ENCODE measurements at places on chromosomes 1 and 21.

DNA sequence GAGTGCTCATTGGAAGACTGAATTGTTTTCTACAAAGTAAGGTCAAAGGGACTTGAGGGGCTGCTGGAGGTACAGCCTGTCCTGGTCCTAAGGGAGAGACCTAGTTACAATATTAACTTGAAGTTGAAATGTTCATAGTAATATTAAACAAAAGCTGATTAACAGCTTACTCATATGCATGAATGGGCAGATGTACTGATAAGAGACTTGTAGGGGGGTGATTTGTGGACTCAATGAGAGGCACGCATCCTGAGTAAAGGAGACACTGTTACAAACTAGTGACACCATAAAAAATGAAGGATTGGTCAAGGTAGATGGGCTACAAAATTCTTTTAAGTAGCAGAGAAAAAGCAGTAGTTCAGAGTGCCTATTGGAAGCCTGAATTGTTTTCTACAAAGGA is 2.7 kb downstream of the HSD11B1 start:
- DNase-seq = no peak

DNA sequence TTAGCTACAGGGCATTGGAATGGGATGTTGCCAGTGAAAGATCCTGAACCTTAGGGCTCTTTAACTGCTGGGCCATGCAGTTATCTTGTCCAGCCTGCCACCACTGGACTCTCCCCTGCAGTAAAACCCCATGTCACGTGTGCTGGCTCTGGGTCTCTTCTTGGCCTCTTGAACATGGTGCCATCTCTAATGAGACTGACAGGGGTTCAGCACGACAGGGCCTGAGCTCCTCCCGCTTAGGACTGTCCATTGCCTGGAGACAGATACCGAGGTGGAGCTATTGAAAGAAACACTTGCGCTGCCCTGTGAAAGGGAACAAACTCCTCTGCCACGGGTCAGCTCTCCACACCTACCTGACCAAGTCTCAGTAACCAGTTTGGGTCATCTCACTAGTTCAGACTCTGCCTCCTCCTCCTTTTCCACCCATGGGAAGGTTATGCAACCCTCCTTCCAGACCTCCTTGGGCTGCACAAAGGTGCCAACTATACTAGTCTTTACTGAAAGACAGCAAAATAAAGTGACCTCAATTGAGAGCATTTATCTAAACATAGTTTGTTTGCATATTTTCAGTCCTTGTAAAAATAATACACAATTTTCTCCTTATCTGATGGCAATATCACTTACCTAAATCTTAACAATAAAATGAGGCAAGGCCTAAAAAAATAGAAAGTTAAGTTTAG is 66.0 kb downstream of the GNG12 start:
- DNase-seq = no peak

- DNase-seq = peak; percentile 23
Measured at GRCh38 chr1:207698822-207699483, 52.9 kb upstream of the CD46 start.

GRCh38 chr1:213997038-213997771 is 9.4 kb downstream of the PROX1 start:
- no peak for DNase-seq

DNA sequence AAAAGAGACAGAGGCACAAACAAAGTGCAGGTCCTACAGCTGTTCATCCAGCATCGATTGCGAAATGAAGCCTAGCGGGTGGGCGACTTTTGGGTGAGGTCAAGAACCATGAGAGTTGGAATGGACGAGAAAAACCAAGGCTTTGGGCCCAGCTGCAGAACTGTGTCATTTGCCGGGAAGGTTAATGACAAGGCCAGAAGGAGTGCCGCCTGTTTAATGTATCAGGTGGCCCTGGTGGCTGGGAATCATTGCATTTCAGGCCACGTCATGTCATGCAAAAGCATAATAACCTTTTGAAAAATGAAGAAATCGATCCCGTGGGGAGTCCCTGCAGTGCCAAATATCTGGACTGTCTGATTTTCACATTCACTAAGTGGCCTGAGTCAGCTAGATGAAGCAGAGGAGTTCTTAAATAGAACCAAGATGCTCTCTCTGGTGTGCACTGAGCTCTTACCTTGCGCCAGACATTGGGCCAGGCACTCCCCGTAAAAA is 8.1 kb upstream of the RCC2 start:
- no peak for DNase-seq

- DNase-seq = no peak
Measured at GRCh38 chr1:164855716-164856329, 296.8 kb downstream of the PBX1 start.

DNA sequence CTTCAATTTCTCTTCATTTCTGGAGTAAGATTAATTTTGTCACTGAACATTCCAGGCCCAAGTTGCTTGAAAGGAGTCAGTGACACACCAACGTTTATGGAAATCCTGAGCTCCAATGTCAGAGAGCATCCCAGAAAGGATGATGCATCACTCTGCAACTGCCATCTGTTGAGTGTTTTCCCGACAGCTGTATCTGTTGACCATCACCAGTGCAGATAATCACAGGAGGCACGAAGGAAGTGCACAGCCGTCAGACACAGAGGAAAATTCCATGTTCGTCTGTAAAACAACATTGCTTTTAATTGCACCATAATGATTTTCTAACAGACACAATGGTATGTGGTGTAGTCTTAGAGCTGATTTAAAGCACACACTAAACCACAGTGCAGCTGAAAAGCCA is 376.7 kb upstream of the ADGRL2 start:
- DNase-seq = no peak

GRCh38 chr1:83882906-83883305 is 116.0 kb downstream of the TTLL7 start:
- DNase-seq = no peak

DNA sequence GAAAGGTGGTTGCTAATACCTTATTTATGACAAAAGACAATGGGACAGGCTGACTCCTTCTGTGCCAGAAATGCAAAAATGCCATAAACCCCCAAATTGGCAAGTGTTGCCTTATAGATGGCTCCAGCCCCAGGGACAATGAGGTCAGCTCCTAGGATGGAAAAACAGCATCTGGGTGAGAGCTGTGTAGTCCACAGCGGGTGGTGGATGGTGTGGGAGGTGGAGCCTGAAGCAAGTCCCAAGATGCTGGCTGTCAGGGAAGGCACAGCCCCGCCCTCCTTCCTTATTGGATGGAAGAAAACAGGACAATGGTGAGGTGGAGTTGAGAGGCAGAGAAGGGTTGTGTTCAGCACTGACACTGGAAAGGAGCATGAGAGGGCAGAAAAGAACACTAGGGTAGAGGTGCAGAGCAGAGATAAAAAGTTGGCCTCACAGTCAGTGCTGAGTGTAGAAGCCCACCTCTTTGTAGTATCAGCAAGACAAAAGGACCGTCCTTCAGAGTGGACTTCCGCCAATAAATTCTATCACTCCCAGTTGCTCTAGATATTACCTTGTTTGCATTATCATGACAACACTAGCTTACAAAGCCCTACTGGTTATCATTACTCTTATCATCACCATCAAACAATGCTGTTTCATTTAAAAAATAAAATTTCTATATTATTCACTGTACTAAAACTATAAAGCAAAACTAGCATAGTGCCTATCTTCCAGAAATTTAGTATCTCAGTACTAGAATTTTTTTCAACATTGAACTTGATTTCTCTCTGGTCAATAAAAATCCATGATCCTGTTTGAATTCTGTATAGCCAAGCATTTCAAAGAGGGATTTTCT is 3.7 kb upstream of the SDE2 start:
- DNase-seq = no peak

GRCh38 chr1:28441674-28442073 is 64.2 kb upstream of the RCC1 start:
- DNase-seq = no peak

DNA sequence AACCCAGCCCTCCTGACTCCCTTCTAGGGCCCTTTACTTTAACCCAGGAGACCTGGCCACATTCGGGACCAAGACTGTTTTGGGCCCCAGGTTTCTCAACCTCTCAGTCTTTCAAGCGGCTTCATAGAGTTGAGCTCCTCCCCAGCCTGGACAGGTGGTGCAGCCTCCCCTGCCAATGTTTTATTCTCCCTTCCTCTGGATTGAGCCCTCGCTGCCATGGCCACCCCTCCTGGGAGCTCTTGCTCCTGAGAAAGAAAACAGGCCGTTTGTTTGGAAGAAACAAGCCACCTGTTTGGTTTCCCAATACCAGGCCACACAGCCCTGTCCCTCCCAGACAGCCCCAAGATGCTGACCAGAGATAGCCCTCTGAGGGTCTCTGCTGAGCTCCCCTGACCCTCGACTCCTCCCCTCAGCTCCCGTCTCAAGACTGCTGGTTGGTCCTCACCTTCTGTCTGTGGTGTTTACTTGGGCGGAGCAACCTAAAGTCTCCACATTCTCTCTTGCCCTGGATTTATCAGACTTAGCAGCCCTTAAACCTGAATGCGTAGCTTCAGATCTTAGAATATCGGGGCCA is 3.3 kb downstream of the TMEM51 start:
- DNase-seq = no peak

GRCh38 chr1:94739521-94740061 is 80.6 kb upstream of the SLC44A3 start:
- no peak for DNase-seq

DNA sequence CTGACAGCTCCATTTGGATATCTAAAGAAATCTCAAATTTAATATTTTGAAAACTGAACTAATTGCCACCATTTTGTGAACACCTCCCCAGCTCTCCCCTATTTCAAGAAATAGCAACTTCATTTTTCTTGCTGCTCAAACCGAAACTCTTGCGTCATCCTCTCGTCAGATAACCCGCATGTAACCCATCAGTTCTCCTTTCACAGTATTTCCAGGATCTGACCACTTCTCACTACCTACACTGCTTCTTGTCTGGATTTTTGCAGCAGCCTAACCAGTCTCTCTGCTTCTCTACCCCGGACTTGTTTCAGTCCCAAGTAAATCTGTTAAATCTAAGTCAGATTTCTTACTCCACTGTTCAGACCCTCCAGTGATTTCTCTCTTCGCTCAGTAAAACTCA is 75.6 kb downstream of the MTR start:
- DNase-seq = no peak

DNA sequence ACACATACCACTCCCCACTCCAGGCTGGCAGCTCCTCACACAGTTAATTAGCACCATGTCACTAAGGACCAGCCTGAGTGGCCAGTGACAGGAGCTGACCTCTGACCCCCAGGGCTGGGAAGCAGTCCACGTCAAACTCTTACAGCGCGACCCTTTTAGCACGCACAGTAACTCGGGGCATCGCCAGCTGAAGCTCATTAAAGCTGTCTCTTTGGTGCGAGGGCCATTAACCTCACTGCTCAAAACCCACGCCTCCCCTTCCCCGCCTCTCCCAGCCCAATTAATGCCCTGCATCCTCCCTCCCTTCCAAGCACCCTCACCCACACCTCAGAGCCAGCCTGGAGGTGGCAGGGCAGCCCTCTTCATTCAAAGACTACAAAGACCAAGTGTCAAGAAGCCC is 31.7 kb downstream of the DMAP1 start:
- no peak for DNase-seq

DNA sequence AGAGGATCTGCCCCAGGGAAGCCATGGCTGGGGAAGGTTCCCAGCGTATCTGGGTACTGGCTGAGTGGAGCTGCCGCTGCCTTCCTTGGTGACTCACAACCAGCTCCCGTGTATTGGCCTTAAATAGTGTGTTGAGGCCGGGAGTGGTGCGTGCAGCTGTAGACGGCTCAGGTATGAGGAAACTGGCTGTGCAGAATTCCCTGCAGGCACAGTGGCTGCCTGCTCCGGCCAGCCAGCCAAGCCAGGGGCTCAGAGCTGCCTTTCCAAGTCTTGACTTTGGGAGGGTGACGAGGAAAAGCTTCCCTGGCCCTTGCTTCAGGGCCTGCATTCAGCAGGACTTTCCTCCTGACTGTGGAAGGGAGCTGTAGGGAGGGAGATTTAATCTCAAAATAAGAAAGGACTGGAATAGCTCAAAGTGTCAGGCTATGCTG is at the start of gene VTCN1:
Gene VTCN1 (minus strand): TSS at position 97 of the 431 bp plus-strand sequence. CDS start 72 bp downstream, at position 25.
- DNase-seq = no peak

- no peak for DNase-seq
Measured at GRCh38 chr1:191993549-191993948, 164.7 kb upstream of the RGS18 start.

- DNase-seq = peak; percentile 64
Measured at GRCh38 chr1:25875154-25875855, at the start of gene PAQR7. Gene PAQR7 (minus strand): TSS chr1:25875708. CDS start chr1:25863839, 11,869 bp downstream.

DNA sequence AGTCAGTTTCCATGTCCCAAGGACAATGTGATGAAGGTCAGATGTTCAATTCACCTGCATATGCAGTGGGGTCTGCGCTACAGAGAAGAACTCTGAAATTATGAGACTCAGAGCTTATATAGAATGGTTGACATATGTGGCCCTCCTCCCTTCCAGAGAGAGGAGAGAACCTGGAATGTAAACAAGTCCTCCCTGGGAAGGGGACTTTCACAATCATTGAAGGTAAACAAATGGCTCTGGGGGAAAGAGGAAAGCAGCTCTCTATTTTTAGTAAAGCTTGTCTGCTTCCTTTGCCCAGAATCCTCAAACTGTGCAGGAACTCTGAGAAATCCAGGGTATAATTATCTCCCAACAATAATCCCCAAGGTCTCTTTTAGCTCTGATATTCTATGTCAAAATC is 9.8 kb downstream of the OVGP1 start:
- no peak for DNase-seq

GRCh38 chr1:57229076-57229475 is 194.8 kb downstream of the DAB1 start:
- DNase-seq = no peak

DNA sequence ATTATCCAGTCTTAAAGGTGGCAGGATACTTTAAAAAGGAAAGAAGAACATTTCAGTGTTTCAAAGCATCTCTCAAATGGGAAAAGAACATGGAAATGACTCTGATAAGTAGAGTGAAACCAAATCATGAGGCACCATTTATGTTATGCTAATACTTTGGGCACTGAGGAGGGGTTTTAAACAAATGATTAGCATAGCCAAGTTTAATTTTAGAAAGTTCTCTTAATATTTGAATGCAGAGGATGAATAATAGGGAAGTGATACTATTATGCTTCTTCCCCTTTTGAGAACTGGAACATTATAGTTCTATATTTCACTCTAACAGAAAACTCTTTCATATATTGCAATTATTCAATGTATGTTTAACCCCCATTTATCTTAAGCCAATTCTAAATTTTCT is 1181.9 kb upstream of the PRMT6 start:
- no peak for DNase-seq

DNA sequence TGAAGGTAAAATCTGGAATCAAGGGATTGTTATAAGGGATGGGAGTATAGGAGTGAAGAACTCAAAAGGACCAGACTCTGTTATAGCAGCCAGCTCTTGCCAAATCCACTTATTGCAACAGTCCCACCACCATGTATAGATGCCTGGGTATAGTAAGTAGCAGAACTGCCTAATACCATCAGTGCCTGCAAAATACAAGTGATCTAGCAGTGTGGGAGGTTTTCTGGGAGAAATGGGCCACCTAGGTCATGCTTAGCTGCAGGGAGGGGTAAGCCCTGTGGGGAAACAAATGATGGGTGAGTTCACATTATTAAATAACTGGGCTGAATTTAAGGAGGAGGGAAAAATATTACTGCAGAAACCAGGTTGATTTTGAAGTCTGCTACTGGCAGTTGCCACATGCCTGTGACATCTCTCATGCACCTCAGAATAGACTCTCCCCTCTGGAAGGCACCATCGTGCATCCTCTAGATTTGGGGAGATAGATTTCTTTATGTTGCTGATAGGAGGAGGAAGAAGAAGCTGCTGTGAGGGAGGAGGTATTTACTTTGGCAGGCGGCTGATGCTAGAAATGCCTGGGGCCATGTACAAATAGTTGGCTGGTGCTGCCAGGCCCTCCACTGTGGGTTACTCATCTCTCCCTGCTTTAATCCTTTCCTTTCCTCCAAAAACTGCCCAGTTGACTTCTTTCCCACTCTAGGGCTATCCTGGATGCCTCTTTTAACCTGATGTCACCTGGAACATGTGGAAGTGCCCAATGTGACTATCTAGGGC is 27.5 kb downstream of the HLX start:
- no peak for DNase-seq

- no peak for DNase-seq
Measured at GRCh38 chr1:173832748-173833147, 8.1 kb upstream of the CENPL start.

Data from CD4-positive, alpha-beta T cell treated with Interleukin-1 beta for 1 hour (primary cell).